Renal cortical epithelial cell (primary cell): ENCODE measurements at places on chromosomes 5 and 9. TPM values are rescaled to one million over a fixed set of nuclear protein-coding genes. Genes with fewer than 3 reads are reported as not detected.

Gene IL33
- total RNA-seq = 0.25 and 0.35 TPM in 2 replicates

GRCh38 chr5:178121391-178122276, 8.3 kb downstream of the N4BP3 start:
- no peak for DNase-seq

GRCh38 chr9:128689820-128690683, 1.0 kb downstream of the SET start:
- DNase-seq = no peak

Gene RANBP17
- total RNA-seq = 5.7 and 9.6 TPM in 2 replicates

DNA sequence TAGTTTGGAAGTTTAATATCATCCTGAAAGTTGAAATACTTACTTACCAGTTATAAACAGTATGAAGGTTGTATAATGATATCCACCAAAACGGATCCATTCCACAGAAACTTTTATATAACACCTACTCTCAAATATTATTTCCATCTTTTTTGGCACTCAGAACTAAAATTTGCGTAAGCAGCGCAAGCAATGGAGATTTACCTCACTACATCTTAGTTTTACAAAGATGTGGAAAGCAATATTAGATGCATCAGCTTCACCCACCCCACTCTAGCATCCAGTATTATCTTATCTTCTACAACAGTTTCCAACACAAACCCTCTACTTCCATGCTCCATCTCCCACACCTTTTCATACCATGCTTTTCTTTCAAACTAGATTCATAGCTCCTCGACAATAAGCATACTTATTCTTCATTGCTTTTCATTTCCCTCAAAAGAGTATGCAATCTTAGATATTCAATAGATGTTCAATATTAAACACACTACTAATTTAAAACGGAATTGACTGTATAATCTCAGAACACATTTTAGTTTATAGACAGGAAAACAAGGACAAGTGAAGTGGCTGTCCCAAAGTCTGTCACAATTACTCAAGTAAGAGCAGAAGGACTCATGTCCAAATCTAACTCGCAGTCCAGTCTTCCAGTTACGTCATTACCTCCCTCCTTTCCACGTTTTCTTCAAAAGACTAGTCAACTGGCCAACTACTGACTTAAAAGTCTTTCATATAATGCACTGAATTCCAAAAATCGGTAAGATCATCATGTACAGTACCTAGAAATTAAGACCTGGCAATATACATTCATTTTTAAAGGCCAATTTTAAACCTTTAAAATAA, 2.2 kb downstream of the PPP2CA start:
- DNase-seq = peak; percentile 23

DNA sequence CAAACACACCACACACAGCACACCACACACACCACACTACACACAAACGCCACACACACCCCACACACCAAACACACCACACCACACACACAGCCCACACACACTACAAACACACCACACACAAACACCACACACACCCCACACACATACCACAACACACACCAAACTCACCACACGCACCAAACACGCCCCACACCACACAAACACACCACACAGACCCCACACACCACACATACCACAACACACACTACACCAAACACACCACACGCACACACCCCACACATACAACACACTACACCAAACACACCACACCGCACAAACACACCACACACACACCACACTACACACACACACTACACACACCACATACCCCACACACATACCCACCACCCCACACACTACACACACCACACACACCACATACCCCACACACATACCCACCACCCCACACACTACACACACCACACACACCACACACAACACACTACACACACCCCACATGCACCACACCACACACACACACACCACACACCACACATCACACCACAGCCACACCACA, 151.2 kb downstream of the ERCC6L2 start:
- no peak for DNase-seq

DNA sequence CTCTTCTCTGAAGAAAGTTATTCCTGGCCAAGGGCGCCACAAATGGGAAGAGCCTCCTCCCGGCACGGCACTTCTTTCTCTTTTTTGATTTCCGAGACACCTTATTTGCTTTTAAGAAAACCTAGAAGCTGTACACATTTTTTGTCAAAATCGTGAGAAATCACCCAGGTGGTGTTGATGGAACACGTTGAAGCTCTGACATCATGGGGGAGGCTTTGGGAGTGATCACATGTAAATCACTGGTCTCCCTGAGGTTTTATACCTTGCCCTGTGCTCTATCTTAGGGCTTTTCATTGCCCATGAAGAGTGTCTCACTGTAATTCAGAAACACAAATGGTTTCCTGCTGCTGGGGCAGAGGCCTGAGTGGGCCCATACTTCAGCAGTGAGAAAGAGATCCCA, 27.4 kb downstream of the SLC36A1 start:
- no peak for DNase-seq

Gene SLC6A18
- not detected in 2 replicates for total RNA-seq

- no peak for DNase-seq
Measured at GRCh38 chr5:154780128-154780527, 25.0 kb downstream of the LARP1 start.

GRCh38 chr5:89267788-89268187, 384.8 kb upstream of the MEF2C start:
- no peak for DNase-seq

Gene CFAP77
- 0.10 TPM in 1 of 2 replicates, not detected in the other for total RNA-seq

DNA sequence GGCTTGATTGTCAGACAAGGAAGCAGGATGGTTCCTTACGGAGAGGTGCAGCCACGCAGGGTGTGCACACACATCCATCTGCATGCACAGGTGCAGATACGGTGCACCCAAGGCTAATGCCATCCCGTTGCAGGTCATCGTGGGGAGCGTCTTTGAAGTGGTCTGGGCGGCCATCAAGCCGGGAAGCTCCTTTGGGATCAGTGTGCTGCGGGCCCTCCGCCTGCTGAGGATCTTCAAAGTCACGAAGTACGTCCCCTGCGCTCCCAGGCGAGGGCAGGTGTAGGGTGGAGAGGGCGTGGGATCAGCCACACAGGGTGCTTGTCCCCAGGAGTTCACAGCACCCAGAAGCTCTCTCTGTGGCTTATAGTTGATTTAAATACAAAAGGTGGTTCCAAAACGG, 106.4 kb downstream of the CACNA1B start:
- no peak for DNase-seq

DNA sequence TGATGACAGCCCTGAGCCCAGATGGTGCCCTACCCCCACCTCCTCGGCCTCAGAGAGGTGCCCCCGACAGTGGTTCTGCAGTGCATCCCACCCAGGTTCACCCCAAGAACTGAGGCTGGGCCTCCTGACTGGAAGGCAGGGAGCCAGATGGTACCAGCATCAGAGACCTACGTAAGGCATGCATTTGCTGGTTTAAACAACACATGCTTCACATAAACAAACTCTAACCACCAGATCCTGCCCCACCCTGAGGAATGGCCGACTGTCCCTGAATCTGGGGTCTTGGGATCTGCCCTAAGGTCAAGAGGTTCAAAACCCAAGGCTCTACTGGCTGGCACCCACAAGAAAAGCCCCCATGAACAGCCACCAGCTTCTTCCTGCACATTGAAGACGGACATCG, 73.3 kb downstream of the SECISBP2 start:
- DNase-seq = no peak

Gene RGS7BP
- not detected in 2 replicates for total RNA-seq

GRCh38 chr9:37033682-37034304, at the start of gene PAX5:
Gene PAX5 (minus strand): TSS chr9:37034268. CDS start chr9:37034031, 237 bp downstream.
- DNase-seq = no peak

DNA sequence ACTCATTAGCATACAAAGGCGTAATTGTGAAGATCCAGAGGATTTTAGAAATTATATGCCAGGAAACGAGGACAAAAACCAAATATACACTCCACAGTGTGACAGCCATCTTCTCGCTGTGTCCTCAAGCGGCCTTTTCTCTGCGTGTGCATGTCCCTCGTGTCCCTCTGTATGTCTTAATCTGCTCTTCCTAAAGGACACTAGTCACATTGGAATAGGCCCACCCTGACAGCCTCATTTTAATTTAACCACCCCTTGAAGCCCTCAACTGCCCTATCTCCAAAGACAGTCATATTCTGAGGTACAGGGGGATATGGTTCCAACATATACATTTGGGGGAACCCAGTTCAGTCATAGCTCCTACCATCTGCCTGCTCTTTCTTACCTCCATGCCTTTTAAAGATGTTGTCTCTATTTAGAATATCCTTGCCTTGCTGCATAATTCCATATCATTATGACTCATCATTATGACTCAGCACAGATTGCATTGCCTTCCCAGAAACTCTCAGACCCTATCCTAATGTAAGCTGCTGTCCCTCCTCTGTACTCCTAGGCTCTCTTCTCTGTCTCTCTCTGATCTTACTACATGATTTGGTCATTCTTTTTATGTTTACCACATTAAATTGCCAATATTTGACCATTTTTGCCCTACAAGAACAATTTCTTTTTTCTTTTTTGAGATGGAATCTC, 210.9 kb downstream of the AOPEP start:
- DNase-seq = peak; percentile 91

DNA sequence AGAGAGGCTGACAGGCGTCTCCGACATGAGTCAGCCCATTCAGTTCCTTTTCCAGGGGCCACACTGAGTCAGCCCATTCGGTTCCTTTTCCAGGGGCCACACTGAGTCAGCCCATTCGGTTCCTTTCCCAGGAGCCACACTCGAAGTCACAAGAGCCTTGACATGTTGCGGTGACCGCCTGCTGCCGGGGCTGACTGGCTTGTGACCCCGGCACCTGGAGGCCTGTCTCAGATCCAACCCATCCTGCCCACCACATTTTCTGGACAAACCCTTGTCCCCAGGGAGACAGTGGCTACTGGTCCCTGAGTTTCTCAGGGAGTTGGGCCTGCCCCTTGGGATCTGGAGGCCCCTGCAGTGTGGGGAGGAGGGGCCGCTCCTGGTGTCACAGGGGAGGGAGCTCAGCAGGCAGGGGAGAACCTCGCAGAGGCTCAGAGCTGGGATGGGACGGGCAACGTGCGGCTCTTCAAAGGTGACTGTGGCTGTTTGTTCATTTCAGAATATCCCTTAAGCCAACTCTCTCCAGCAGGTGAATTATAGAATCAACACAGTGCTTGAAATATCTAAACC, 40.5 kb upstream of the LPCAT1 start:
- peak; percentile 81 for DNase-seq

DNA sequence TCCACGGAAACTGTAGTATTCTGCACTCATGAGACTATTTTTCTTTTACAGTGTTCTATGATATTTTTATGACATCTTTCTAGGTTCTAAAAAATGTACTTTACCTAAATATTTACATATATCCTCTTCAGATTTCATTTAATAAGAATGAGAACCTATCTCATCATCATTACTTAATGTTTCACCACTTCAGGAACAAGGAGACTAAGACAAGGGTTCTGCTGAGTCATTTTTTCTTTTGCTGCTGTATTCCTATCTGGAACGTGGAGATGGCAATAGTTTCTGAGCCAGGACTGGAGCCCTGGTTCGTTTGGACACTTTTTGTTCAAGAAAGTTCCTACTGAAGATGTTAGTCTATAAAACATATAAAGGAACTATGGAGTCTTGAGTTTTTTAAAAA, 258.2 kb upstream of the MAP3K1 start:
- DNase-seq = no peak
